ENCODE measurements at places on chromosomes 13 and 19.

- no peak for DNase-seq
Observed at GRCh38 chr19:13652810-13653590, 111.3 kb upstream of the MRI1 start.

- DNase-seq: no peak
Observed at GRCh38 chr13:42114912-42115311, 66.5 kb downstream of the DGKH start.

DNA sequence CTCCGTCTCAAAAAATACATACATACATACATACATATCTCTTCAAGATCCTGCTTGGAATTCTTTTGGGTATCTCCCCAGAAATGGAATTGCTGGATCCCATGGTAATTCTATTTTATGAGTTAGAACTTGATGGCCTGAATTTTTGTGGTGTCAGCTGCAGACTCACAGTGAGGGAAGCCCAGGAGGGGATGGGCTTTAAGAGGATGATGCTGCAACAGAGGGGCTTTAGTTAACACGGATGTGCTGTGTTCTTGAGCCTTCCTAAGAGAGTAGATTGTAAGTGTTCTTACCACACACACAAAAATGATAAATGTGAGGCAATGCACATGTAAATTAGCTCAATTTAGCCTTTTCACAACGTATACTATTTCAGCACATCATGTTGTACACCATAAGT, 31.8 kb downstream of the CACNG6 start:
- DNase-seq: no peak

DNA sequence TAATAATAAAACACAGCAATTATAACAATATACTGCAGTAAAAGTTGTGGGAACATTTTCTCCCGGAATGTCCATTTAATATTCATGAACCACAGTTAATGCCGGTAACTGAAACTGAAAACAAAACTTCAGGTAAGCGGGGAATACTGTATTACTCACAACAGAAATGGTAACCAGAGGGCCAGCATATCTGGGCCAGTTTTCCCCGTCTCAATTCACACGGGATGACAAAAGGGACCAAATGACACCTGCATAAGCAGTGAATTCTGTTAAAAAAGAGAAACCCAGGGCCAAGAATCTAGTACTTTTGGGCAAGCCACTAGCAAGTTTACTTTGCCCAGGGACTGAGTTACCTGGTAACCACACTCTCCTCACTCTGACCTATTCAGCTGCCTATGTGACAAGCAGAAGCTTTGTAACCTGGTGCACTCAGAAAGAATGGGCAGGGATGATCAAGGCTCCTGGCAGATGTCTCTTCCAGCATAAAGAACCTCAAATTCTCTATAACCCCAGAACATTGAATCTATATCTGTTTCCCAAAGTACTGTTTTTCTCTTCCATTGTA, 1171.2 kb downstream of the DIAPH3 start:
- DNase-seq: no peak

DNA sequence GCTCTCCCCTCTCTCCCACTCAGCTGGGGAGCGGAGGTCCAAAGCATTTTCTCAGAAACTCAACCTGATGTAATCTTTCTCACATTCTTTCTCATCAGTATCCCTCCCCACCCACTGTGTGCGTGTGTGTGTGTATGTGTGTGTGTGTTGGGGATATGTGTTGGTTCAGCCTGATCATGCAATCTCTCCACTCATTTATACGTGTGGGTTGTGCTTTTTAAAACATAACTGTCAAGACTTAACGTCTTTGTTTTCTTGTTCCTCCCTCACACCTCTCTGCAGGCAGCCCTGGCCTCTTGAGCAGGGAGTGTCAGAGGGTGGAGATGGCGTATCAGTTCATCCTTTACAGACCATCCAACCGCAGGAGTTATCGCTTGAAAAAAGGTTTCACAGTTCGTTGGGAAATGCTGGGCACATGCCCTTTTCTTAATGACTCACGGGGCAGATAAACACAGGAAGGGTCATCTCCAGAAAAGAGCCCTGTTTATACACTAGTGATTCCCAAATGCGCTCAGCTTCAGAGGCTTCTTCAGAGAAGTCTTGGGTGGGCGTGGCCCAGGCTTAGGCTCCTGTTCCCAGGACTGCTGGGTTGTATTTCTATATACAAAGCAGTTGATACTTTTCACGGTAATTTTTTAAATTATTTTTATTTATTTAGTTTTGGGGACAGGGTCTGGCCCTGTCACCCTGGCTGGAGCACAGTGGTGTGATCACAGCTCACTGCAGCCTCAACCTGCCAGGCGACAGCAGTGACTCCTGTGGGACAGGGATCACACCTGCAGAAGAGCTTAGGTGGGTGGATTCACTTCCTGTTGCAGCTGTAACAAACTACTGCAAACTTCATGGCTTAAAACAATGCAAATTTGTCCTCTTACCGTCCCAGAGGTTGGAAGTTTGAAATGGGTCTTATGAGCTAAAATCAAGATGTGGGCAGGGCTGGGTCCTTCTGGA, 60.3 kb downstream of the CCDC70 start:
- DNase-seq: no peak

- no peak for DNase-seq
Observed at GRCh38 chr19:14770136-14770535, 8.2 kb downstream of the ADGRE2 start.

- no peak for DNase-seq
Observed at GRCh38 chr13:33184112-33184490, 101.5 kb downstream of the STARD13 start.

- DNase-seq: no peak
Observed at GRCh38 chr13:40171566-40171965, 494.9 kb downstream of the FOXO1 start.

- no peak for DNase-seq
Observed at GRCh38 chr19:14105680-14106079, 11.9 kb downstream of the PRKACA start.

- no peak for DNase-seq
Observed at GRCh38 chr13:37409756-37410155, 188.8 kb downstream of the POSTN start.

GRCh38 chr19:55579766-55580621, 654 bp downstream of the ZNF579 start:
- DNase-seq: no peak

DNA sequence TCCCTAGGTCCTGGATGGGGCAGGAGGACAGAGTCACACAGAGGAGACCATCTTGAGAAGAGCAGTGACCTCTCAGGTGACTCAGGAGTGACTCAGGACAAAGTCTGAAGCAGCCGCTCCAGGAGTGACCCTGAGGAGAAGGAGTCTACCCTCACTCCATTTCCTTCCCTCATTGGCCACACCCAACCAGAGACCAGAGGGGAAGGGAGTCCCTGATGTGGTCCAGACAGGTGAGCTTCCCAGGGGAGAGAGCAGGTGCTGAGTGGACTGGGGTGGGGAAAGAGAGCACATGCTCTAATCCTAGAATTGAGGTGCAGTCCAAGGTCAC, 75.5 kb upstream of the MEDAG start:
- no peak for DNase-seq

DNA sequence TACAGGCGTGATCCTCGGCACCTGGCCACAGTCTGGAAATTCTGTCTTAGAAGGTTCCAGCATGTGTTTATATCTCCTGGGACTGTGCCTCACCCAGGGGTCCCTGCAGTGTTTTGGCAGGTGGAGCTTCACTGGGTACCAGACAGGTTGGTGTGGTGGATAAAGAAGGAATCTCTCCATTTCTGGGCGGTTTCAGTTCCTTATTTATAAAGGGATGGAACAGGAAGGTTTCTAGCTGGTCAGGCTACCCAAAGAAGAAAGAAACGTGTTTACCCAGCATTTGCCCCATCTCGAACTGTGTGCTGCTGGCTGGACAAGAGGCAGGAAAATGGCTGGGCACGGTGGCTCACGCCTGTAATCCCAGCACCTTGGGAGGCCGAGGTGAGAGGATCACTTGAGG, 9.8 kb downstream of the PNPLA6 start:
- no peak for DNase-seq

All from prostate gland (tissue), 2 donors.